Daoy (cell line): ENCODE measurements at places on chromosomes 2 and 18.

DNA sequence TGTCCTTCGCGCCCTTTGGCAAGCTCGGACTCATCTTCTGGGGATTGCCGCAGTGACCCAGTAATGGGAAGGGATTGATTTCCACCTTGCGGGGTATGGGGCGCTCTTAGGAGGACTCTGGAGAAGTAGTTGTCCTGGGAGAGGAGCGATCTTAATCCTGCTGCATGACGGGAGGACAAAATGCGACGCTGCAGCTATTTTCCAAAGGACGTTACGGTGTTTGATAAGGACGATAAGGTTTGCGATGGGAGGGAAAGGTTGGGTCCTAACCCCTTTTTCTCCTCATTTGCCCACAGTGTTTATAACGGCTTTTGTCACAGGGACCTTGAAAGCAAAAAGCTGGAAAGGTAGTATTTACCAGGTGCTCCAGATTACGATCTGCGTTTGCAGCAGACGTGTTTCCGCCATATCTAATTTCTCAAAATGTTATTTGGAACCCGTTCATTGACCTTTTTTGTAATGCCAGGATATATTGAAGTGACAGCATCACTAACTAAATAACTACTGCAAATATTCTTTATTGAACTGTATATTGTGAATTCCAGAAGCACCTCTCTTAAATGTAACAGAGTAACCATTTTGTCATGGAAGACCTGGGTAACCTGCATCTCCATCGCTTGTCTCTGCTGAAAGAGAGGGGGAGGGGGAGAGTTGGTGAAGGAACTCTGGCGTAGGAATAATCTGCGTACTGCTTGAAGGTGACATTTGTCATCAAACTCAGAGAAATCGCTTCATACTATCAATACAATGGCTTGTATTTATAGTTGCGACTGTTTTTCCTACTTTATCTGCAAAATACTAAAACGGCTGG lies 590 bp downstream of the MDH1 start:
- DNase-seq: no peak

DNA sequence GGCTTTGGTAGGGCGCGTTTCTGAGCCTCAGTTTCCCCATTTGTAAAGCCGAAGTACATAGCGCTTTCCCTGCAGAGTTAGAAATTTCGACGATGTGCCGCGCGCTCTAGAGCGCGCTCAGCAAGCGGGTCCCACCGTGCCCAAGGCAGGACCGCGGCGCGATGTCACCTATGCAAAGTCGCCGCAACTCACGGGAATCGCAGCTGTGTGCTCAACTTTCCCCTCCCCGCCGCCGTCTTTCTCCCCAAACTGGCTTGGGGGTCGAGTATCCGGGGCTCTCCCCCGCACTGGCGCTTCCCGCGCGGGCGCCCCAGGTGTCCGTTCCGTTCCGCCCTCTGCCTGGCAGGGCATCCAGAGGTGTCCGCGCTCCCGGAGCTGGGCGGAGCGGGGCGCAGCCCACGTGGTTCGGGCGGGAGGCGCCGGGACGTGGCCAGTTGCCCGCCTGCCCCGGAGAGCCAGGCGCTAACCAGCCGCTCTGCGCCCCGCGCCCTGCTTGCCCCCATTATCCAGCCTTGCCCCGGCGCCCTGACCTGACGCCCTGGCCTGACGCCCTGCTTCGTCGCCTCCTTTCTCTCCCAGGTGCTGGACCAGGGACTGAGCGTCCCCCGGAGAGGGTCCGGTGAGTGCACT lies at the start of gene MLPH:
TSS of gene MLPH (plus strand) at position 433 of the 630 bp plus-strand sequence. CDS start 6,176 bp downstream, outside the sequence.
- DNase-seq: peak; percentile 82

GRCh38 chr2:228516019-228516418 lies 334.5 kb upstream of the SPHKAP start:
- no peak for DNase-seq

DNA sequence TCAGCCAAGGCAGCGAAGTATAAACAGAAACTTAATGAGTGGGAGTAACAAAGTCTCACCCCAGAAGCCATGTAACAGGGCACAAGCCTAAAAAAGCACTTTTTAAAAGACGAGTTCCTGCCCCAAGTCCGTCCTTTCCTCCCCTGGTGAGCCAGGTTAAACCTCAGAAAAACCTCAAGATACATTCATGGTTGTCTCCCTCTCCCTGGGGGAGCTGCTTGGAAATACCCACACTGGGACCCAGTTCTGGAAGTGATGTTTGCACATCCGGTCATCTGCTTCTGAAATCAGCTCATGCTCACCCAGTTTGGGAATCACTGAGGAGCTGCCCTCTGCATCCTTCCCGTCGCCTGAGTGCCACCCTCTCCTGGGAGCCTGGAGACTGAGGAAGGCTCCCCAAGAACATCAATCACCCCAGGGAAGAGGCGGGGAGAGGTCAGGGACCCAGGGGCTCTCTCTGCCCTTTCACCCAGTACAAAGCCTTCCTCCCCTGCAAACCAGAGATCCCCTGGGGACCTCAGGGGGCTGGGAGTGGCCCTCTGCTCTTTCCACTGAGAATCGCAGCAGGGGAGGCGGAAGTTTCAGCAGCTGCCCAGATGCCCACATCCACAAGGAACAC lies 150.6 kb upstream of the AGAP1 start:
- peak; percentile 71 for DNase-seq

- no peak for DNase-seq
These were observed 6.1 kb downstream of the SLC66A2 start for GRCh38 chr18:79945118-79946042.

DNA sequence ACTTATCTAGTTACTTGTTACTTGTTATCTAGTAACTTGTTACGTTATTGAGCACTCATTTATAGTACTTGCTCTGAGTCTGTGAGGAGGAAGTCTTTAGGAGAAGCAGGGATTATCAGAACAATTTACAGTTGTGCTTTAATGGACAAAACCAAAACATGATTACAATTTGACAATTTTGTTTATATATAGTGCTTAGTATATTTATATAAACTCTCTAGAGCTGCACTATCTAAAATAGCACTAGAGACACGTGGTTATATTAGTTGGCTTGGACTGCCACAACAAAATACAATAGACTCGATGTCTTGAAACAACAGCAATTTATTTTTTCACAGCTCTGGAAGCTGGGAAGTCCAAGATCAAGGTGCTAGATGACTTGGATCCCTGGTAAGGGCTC lies 78.4 kb downstream of the BMPR2 start:
- DNase-seq: no peak

- DNase-seq: no peak
These were observed 13.7 kb downstream of the NCL start for GRCh38 chr2:231450548-231450989.

DNA sequence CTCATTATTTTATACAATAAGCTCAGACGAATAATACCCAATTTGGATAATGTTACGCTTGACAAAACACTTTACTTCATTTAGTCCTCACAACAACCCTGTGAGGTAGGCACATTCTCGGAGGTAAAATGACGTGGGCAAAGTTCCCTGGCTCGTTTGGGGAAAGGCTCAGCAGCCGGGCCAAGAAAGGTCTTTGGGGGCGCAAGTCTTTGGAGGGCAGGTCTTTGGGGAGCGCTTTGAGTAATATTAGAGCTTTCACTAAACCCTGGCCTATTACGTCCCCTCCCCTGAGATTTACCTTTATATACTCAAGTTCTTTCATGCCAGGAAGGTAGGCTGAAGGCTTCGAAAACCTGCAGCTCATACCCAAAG lies 427 bp downstream of the RBKS start:
- DNase-seq: peak; percentile 29
